CD4-positive, alpha-beta T cell (primary cell): ENCODE measurements at places on chromosomes 12 and 14. TPM values are rescaled to one million over a fixed set of nuclear protein-coding genes. Genes with fewer than 3 reads are reported as not detected.
A peak's percentile ranks its signal among the peaks of the same experiment; 100 is the strongest.

DNA sequence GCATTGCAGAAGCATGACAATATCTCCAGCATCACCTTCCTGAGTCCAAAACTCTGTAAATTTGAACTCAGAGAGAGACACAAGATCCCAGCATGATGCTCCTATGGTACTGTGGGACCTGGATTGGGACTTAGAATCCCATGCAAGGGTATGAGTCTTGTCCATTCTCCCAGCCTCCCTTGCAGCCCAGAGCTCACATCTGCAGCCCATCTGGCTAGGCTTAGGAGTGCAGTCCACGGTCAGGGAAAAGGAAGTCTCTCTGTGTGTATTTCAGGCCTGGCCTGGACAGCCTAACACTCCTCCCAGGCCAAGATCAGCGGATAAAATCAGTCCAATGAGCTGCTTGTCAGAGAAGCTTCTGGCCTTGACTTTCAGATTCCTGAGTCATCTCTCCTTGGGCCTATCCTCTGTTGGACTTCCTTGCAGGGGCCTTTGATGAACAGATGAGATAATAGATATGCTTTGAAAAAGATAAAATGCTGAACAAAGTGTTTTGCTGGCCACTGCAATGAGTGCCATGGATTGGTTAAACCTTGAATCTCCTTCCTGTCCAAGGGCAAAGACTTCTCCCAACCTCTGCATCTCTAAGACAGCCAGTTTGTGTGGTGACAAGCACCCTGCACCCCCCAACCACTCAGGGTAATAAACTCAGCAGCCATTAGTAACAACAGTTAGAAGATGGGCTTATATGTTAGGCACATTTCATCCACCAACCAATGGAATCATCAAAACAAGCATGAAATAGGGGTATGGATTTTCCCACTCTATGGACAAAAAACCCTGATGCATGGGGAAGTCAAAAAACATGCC, 412.8 kb upstream of the TBX3 start:
- no peaks in the 10 kb centered on the region for H3K27me3 ChIP-seq
- no peak for DNase-seq
- H3K4me3 ChIP-seq: no peak overlapping the region
- H3K36me3 ChIP-seq: no peaks in the 10 kb centered on the region

GPD1 gene
- 0.47 TPM for total RNA-seq

- H3K4me1 ChIP-seq: no peaks in the 10 kb centered on the region
- no peaks in the 10 kb centered on the region for H3K27me3 ChIP-seq
- H3K36me3 ChIP-seq: no peaks in the 10 kb centered on the region
- DNase-seq: no peak
- no peak overlapping the region for H3K27ac ChIP-seq
- no peak overlapping the region for H3K4me3 ChIP-seq
Observed at GRCh38 chr14:36264107-36264506, 56.3 kb downstream of the MBIP start.

GRCh38 chr12:127041985-127042625, 1224.9 kb upstream of the TMEM132C start:
- H3K4me3 ChIP-seq: no peak overlapping the region
- no peaks in the 10 kb centered on the region for H3K4me1 ChIP-seq
- H3K36me3 ChIP-seq: no peaks in the 10 kb centered on the region
- no peaks in the 10 kb centered on the region for H3K27me3 ChIP-seq

BICDL1 gene
- 143 TPM for total RNA-seq

DNA sequence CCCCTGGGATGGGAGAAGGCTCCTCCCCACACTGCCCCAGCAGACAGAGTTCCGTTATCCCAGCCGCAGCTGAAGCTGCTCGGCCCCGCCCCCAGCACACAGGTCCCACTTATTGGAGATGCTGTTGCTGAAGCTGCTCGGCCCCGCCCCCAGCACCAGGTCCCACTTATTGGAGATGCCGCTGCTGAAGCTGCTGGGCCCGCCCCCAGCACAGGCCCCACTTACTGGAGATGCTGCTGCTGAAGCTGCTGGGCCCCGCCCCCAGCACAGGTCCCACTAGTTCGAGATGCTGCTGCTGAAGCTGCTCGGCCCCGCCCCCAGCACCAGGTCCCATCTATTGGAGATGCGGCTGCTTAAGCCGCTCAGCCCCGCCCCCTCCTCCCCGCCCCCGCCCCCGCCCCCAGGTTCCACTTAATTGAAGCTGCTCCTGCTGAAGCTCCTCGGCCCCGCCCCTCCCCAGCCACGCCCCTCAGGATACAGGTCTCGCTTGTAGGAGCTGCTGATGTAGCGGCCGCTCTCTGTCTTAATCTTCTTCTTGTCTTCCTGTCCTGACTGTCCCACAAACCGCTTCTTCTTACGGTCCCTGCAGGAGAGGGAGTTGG, 12.0 kb downstream of the CFAP73 start:
- H3K4me1 ChIP-seq: no peaks in the 10 kb centered on the region
- peaks cover 78% of the 10 kb centered on the region for H3K36me3 ChIP-seq
- no peaks in the 10 kb centered on the region for H3K27me3 ChIP-seq

CAPRIN2 gene
- 24.6 TPM for total RNA-seq

GRCh38 chr12:75717902-75718301, 206.5 kb upstream of the KRR1 start:
- peaks cover 7% of the 10 kb centered on the region for H3K4me1 ChIP-seq
- DNase-seq: no peak
- no peak overlapping the region for H3K4me3 ChIP-seq

- H3K27ac ChIP-seq: peak overlapping the region; percentile 71
- H3K4me3 ChIP-seq: no peak overlapping the region
- peak; percentile 75 for DNase-seq
- H3K36me3 ChIP-seq: peaks cover 69% of the 10 kb centered on the region
Observed at GRCh38 chr12:49763006-49763591, 21.7 kb downstream of the TMBIM6 start.

SPX gene
- not detected for total RNA-seq

DNA sequence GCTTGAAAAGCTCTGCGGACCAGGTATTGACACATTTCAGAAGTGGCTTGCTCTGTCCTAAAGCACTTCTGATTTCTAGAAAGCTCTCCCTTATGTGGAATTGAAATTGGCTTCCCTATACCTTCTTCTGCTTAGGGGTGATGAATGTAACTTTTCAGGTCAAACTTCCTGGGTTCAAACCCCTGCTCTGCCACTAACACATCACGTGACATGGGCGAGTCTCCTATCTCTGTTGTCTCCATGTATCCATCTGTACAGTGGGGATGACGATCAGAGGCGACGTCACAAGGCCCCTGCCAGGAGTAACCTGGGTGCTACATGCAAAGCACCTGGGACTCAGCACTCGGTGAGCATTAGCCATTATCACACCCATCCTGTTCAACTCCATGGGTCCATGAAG, 73.7 kb upstream of the PIWIL1 start:
- no peak overlapping the region for H3K4me3 ChIP-seq
- DNase-seq: no peak
- H3K27me3 ChIP-seq: no peaks in the 10 kb centered on the region
- H3K27ac ChIP-seq: no peak overlapping the region

DNA sequence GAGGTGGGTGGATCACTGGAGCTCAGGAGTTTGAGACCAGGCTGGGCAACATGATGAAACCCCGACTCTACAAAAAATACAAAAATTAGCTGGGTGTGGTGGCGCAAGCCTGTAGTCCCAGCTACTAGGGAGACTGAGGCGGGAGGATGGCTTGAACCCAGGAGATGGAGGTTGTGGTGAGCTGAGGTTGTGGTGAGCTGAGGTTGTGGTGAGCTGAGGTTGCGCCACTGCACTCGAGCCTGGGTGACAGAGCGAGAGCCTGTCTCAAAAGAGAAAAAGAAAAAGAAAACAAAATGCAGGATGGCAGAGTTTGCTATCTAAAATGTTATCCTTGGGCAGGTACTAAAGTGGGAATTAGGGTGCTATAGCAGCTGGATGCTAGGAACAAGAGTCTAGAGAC, 10.8 kb upstream of the GPRC5A start:
- H3K27me3 ChIP-seq: no peaks in the 10 kb centered on the region
- H3K36me3 ChIP-seq: no peaks in the 10 kb centered on the region
- H3K4me3 ChIP-seq: no peak overlapping the region

DNA sequence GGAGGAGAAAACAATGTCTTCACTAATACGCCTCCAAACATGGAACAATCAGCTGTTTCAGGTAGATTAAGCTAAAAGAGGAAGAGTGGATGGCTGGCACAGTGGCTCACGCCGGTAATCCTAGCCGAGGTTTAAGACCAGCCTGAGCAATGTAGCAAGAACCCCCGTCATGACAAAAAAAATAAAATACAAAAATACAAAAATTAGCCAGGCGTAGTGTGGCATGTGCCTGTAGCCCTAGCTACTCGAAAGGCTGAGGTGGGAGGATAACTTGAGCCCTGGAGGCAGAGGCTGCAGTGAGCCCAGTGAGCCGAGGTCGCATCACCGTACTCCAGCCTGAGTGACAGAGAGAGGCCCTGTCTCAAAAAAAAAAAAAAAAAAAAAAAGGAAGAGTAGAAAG, 1.2 kb upstream of the MED13L start:
- no peak for DNase-seq
- no peak overlapping the region for H3K27ac ChIP-seq
- no peaks in the 10 kb centered on the region for H3K36me3 ChIP-seq
- no peak overlapping the region for H3K4me3 ChIP-seq
- no peaks in the 10 kb centered on the region for H3K27me3 ChIP-seq

DNA sequence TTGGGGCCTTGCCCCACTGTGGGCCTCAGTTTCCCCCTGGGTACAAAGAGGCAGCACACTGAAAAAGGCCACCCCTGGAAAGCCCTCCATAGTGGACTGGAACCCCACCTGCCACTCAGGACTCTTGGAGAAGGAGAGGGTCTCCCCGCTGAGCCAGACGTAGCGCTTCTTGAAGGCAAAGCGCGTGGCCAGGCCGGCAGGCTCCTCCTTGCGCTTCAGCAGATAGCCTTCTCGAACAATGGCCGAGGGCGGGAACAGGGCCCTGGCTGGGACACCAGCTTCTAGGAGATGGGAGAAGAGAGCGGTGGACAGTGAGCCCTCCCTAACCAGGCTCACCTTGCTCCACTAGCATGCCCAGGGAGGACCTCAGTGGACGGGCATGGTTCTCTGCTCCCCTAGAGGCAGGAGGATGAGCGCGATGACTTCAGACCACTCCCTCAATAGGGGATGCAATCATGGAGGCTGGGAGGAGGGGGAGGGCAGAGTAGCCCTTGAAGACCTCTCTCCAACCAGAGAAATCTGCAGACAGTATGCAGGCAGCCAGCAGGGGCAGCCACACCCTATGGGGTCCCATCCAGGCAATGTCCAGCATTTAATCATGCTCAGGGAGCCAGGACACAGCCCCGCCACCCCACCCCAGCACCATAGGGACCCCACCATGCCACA, 29.8 kb downstream of the RASAL1 start:
- no peak overlapping the region for H3K4me3 ChIP-seq
- no peak overlapping the region for H3K27ac ChIP-seq
- H3K4me1 ChIP-seq: peaks cover 28% of the 10 kb centered on the region
- no peaks in the 10 kb centered on the region for H3K27me3 ChIP-seq
- DNase-seq: no peak
- no peaks in the 10 kb centered on the region for H3K36me3 ChIP-seq

ACVRL1 gene
- not detected for total RNA-seq

GRCh38 chr14:89429199-89430181, 12.5 kb upstream of the FOXN3 start:
- H3K36me3 ChIP-seq: no peaks in the 10 kb centered on the region
- peaks cover 24% of the 10 kb centered on the region for H3K4me1 ChIP-seq

ACTN1 gene
- 128 TPM for total RNA-seq

PPP4R4 gene
- total RNA-seq: 3.5 TPM

MAP3K12 gene
- 12.6 TPM for total RNA-seq

DNA sequence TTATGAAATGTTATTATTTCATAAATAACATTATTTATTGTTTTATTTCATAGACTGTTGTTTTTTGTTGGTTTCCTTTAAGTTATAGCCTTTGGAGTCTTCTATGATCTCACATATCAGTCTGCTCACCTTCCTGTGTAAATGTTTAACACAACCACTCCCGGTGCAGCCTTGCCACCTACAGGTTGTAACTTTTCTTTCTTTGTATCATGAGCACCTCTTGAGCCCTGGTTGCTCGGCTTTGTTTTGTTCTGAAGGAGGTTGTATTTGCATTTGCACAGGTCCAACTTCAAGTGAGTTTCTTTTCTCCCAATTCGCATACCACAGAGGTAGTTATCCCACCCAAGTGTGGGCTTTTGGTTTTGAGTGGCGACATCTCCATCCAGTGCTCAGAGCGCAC, 121.4 kb downstream of the SLC15A4 start:
- H3K4me1 ChIP-seq: no peaks in the 10 kb centered on the region
- H3K4me3 ChIP-seq: no peak overlapping the region
- H3K27ac ChIP-seq: no peak overlapping the region
- DNase-seq: no peak

- H3K27ac ChIP-seq: no peak within 1 kb of the TSS
- peaks cover 33% of the 10 kb centered on the region for H3K4me1 ChIP-seq
- no peaks in the 10 kb centered on the region for H3K36me3 ChIP-seq
- H3K27me3 ChIP-seq: peaks cover 26% of the 10 kb centered on the region
- DNase-seq: peak; percentile 33
- no peak within 1 kb of the TSS for H3K4me3 ChIP-seq
Observed at GRCh38 chr14:105168496-105168978, at the start of gene JAG2. JAG2 (minus strand) TSS chr14:105168776; CDS start chr14:105168420, 356 bp downstream.

DNA sequence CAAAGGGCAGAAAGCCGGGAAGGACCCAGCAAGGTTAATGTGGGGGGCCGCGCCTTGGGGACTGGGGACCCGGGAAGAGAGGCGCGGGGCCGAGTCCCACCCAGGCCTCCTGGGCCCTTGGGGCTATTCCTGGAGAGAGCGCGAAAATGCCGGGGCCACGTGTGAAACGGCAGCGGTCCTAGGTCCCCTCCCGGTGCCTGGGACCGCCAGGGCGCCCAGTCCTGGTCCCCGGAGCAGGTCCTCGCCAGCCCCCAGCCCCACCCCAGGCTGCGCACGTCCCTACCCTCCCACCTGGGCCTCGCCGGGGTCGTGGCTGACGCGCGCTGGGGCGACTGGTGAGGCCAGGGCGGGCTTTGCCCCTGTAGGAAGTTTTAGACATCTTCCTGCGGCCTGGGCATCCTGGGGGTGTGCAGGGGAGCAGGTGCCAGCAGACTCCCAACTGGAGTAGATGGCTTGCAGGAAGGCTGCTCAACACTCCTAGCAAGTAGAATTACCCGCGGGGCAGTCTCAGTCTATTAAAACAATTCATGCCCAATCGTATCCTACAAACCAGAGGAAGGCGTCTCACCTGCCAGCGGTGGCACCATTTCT, 708 bp downstream of the FAR2 start:
- peak overlapping the region; percentile 87 for H3K4me3 ChIP-seq
- no peaks in the 10 kb centered on the region for H3K36me3 ChIP-seq
- H3K4me1 ChIP-seq: peaks cover 15% of the 10 kb centered on the region
- no peaks in the 10 kb centered on the region for H3K27me3 ChIP-seq
- no peak overlapping the region for H3K27ac ChIP-seq
- peak; percentile 8 for DNase-seq

DNA sequence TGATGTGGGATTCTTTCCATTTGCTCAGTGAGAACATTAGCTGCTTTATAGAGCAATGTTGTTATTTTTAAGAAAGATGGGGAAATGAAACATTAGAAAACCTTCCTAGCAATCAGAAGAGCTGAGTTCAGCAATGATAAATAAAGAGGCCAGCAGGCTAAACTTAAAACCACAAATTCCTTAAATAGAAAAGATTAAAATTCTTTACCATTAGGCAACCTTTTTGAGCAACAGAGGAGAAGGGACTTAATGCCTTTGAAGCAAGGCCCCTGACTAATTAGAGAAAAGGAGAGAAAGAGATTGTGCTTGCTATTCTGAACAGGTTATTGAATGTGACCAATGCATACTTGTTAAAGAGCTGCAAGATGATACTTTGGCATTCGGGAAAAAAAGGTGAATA, 160.8 kb upstream of the LMO3 start:
- H3K36me3 ChIP-seq: no peaks in the 10 kb centered on the region
- H3K27me3 ChIP-seq: no peaks in the 10 kb centered on the region
- DNase-seq: no peak
- H3K27ac ChIP-seq: no peak overlapping the region

LMNTD1 gene
- total RNA-seq: not detected

HOXC9 gene
- not detected for total RNA-seq

RNASE2 gene
- 0.36 TPM for total RNA-seq

SYT10 gene
- not detected for total RNA-seq
